ENCODE measurements at places on chromosomes 12 and 14. TPM values are rescaled to one million over a fixed set of nuclear protein-coding genes. Genes with fewer than 3 reads are reported as not detected.

DNA sequence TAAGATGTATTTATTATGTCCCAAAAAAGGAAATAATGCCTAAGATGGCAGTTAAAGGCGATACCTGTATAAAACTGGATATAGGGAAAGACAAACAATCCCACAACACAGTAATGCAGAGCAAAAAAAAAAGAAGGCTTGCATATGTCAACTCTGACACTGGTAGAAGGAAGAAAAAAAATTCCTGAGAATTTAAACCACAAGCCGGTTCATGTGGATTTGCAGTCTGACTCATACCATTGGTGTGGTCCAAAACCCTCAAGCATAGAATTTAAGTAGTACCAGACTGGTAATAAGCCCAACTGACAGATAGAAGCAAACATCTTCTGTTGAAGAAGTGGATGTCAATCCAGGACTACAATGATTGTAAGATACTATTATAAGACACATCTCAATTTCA is 7.2 kb downstream of the DNAI7 start:
- peak; percentile 93 for DNase-seq

DNA sequence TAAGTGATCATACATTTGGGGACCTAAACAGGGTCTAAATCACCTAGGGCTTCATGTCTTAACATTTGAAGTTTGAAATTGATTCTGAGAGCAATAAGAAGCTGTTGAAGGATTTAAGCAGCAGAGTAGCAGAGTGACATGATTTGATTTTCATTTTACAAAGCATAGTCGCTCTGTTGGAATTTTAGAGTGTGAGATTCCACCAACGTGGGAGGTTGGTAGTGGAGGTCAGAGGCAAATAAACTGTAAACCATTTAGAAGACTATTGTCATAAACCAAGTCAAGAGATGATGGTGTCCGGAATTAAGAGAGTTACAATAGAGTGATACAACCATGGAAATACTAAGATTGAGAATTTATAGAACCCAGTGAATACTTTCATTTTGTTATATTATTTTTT is 52.7 kb upstream of the ZDHHC17 start:
- peak; percentile 34 for DNase-seq

GRCh38 chr12:118103201-118103600 is 610 bp downstream of the VSIG10 start:
- DNase-seq, result peak; percentile 17

The OVCH1 gene
- polyA plus RNA-seq, result 0.29 TPM

The GALNT8 gene
- not detected for polyA plus RNA-seq

DNA sequence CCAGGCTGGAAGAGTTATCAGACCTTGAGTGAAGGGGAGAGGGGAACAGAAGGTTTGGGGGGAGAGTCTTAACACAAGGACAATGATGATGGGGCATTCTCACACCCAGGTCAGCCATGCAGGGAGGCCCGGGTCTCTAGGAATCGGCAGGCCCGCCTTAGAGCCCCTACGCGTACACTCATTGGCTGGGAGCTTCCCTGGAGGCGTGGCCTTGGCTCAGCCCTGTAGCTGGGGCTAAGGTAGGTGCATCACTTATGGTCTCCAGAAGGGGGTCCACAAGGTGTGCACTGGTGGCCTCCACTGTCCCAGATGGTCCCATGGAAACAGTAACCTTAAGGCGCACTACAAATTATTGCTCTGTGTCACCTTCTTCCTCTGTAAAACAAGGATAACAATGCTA is 660.1 kb downstream of the MED13L start:
- DNase-seq, result no peak

DNA sequence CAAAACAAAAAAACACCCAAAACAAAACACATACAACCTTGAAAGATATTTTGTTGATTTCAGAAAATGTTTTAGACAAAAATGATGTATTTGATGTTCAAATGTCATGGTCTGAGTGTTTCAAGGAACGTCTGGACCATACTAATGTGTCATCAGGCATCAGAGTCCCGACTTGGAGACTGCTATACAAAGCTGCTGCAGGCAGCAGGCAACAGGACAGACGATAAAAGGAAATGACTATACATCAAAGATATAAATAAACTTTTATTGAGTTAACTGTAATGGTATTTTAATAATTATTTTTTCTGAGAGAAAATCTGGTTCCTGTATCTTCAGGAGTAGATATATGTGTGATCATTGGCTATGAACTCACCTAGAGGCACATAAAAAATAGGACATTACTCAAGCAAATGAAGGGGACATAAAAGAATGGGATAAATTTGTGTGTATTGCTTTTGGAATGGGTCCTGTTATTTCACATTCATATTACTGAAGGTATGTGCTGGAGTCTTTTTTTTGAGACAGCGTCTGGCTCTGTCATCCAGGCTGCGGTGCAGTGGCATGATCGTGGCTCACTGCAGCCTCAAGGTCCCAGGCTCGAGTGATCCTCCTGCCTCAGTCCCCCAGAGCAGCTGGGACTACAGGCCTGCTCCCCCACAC is 87.3 kb upstream of the HECTD1 start:
- no peak for DNase-seq

- no peak for DNase-seq
Observed at GRCh38 chr12:128510511-128510910, 243.5 kb downstream of the TMEM132C start.

GRCh38 chr12:992647-993046 is 1.6 kb downstream of the ERC1 start:
- DNase-seq, result no peak

The TEX52 gene
- polyA plus RNA-seq, result not detected

GRCh38 chr12:1077036-1077803 is 86.2 kb downstream of the ERC1 start:
- DNase-seq, result no peak

The OR6C4 gene
- polyA plus RNA-seq, result not detected

- DNase-seq, result no peak
Observed at GRCh38 chr12:54565986-54566544, 16.7 kb downstream of the PDE1B start.

DNA sequence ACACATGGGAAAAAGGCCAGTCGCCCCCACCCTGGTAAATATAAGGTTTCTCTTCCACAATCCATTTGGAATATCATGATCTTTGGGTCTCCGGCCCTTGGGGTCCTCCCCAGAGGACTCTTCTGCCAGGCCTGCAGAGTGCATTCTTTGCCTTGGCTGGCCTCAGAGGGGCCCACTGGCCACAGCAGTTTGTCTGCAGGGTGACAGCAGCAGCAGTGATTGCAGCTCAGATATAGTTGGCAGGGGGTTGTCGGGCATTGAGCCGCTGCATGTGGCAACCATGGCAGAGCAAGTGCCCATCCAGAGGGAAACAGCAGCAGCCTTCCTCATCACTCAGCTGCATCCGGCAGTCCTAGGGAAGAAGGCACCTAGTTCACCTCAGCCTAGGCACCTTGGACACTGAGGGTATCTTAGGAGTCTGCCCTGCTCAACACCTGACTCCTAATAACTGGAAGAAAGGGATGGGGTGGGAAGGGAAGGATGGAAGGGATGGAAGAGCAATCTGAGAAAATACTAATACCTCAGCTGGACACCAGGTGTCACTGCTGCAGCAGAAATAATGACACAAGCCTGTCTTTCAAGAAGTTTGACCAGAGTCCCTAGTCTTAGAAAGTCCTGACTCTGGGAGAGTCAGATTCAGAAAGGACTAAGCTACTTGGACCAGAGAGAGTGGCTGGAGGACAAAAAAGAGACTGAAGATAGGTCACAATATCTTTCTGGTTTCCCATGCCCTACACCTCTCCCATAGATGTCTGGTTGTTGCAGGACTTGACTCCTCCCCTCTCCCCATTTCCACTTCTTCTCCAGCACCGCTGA is 8.9 kb downstream of the AJUBA start:
- DNase-seq, result peak; percentile 43

DNA sequence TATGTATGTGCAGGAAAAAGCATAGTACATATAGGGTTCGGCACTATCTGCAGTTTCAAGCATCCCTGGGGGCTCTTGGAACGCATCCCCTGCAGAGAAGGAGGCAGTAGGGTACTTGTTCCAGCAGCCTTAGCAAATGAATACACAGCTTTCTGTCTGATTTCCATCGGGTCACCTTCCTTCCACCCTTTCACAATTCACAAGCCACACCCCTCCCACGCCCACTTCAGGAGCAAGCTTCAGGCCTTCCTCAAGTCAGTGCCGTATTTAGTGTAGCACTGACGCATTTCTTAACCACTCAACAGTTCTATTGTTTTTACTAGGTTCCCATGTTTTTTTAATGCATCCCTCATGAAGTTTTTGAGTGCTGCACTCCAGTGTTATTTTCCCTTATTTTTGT is 64.2 kb downstream of the CLMN start:
- DNase-seq, result peak; percentile 32

GRCh38 chr12:95626854-95627253 is 75.6 kb upstream of the USP44 start:
- DNase-seq, result no peak

DNA sequence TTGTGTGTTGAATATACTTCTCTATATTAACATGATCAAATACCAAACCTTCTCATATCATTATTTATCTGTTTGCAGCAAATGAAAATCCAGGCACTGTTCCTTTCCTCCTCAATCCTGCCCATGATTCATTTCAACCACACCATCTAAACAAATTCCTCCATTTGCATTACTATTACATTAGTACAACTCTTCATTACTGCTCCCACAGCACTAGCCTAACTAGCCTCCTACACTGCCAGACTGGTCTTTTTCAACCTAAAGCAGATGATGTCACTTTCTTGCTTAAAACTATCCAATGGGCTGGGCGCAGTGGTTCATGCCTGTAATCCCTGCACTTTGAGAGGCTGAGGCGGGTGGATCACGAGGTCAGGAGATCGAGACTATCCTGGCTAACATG is 117.3 kb upstream of the MYF6 start:
- peak; percentile 78 for DNase-seq

The NAV3 gene
- 30.8 TPM for polyA plus RNA-seq

- no peak for DNase-seq
Observed at GRCh38 chr12:4809013-4809448, 88.8 kb downstream of the GALNT8 start.

DNA sequence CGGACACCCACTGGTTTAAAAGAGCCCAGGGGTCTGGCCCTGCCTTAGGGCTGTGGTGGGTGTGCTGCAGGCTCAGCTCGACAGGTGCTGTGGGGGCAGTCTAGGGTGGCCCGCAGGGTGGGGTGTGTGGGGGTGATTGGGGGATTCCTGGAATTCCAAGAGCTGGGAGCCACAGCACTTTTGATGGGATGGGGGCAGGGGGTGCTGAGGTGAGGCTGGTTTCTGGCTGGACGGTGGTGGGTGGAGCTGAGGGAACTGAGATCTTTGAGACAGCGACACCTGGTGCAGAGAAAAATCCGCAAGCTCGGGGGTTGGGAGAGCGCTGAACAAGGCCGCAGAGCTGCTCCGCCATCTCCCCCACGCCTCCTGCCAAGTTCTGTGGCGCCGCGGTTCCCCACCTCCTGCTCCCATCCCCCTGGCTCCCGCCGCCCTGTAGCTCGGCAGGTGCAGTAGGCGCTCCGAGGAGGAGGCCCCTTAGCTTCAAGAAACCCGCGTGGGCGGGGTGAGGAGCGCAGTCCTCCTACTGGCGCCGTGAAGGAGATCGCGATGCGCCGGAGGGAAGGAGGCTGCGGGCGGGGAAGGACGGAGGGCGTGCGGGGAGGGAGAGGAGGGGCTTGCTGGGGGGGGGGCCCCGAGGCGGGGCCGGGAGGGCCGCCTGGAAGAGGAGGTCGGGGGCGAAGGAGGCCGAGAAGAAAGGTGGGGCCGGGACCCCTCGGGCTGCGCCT is 1.3 kb upstream of the TEDC1 start:
- peak; percentile 79 for DNase-seq

- peak; percentile 17 for DNase-seq
Observed at GRCh38 chr14:101588990-101589389, 27.7 kb downstream of the DIO3 start.

- no peak for DNase-seq
Observed at GRCh38 chr14:91882369-91882768, 15.0 kb upstream of the TC2N start.

The KCNH5 gene
- polyA plus RNA-seq, result 1.5 TPM

DNA sequence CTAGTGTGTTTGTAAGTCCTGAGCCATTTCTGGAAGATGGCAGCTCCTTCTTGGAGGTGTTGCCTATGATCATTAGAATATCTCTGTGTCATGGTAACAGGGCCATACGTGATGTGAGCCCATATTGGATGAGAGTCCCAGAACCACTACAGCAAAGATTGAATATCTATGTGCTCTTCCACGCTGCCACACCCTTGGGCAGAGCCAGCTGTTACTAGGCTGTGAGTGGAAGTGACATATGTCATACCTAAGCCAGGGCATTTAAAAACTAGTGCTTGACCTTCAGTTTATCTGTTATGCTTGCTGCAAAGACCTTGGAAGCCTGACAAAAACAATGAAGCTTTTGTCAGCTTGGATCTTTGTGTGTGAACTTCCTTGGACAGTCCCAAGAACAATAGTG is 495.1 kb upstream of the CCDC196 start:
- DNase-seq, result no peak

DNA sequence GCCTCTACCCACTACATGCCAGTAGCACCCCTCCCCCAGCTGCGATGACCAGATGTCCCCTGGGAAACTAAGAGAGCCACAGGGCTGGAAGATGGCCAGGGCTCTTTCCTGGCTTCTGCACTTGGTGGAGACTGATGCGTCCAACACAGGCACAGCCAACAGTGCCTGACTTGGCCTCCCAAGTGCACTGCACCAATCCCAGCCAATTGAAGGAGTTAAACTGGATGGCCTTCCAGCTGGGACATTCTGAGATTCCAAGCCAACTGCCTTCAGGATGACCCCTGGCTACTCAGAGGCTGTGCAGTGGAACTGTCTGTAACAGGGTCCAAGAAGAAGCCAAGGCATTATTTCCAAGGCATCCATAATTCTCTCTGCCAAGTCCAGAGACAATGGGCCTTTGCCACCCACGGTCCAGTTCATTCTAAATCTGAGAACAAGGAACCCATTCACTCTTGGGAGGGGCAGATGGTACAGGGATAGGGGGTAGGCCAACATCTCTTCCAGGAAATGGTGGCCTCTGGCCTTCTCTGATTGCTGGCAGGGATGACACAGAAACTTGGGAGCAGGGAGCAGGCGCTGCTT is 35.2 kb downstream of the PRIMA1 start:
- DNase-seq, result no peak

The ITGA5 gene
- 199 TPM for polyA plus RNA-seq

GRCh38 chr14:67536087-67536486 is 3.0 kb downstream of the PLEKHH1 start:
- DNase-seq, result no peak

The ADAM20 gene
- 0.03 TPM for polyA plus RNA-seq

GRCh38 chr12:104471336-104471735 is 14.6 kb downstream of the CHST11 start:
- DNase-seq, result no peak

GRCh38 chr14:26265170-26265685 is 332.6 kb downstream of the NOVA1 start:
- no peak for DNase-seq

- DNase-seq, result no peak
Observed at GRCh38 chr14:105455086-105455640, 19.5 kb upstream of the CRIP2 start.

The PIK3C2G gene
- polyA plus RNA-seq, result not detected

DNA sequence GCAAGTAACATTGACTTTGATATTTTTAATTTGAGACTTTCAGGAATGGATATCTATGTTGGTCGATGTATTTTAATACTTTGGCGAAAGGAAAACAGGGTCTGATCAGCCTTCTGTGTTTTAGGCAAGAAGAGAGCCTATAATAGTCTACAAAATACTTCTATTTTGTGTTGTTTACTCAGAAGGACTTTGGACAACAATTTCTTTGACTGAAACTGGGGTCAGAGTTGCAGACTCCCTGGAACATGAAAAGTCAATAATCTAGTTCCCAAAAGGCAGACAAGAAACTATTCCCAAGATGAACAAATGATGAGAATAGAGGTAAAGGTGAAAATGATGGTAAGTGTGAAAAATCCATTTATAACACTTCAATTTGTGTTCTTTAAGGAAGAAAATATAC is 10.6 kb upstream of the NUBPL start:
- no peak for DNase-seq

The CMTM5 gene
- not detected for polyA plus RNA-seq

The GNPTAB gene
- 34.6 TPM for polyA plus RNA-seq
